Stomach (tissue), 19 donors: ENCODE measurements at places on chromosomes 11 and 22.

DNA sequence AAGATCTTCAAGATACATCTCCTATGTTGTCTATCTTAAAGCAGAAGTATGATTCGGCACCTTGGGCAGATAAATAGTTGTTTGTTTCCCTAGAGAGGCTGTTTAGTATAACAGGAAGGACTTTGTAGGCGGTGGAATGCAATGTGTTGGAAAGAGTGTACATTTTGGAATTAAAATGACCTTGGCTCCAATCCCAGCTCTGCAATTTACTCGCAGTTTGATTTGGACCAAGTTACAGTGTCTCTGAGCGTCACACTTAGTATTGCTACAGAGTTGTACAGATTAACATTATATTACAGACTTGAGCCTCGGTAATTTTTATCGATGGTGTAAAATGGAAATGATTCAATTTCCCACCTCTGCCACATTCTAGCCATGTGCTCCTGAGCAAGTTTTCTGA lies 265.3 kb downstream of the OPCML start:
- DNase-seq, result no peak

DNA sequence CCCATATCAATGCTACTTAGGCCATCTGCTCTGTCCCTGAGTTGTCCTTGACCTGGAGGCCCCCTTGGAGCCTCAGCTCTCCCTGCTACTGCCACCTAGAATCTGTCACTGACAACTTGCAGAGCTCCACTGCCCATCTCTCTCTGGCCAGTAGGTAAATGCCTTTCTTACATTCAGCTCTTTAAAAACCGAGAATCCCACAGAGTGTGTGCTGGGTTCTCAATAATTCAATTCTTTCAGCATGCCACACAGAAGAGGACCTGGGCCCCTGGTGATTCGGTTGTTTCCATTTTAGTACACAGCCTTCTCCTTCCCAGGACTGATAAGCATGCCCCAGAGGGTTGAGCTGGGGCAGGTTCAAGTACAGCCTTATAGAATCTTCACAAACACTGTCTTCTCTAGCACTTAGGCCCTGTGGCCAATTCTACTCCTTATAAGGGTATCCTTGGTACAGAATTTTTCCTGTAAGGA lies 22.0 kb upstream of the IPO7 start:
- DNase-seq, result no peak

DNA sequence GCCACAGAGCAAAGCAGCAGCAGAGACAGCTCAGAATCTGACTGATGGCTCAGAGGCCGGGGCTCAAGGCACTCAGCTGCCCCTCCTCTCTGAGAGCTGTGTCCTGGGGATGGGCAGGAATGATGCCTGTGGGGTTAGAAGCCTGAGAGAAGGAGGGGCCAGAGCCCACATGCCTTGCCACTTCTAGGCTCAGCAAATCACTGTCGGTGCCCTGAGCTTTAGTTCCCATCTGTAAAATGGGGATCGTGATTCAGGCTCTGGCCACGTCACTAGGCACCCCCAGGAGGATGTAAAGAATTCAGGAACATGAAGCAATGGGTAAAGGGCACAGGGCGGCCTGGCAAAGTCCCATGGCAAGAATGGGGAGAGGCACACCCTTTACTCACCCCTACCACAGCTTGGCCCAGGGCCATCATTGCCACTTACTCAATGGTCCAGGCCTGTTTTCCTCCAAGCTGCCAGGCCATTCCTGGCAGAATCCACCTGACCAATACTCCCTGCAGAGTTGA lies 3.4 kb upstream of the CDC42EP2 start:
- peak; percentile 65 for DNase-seq

DNA sequence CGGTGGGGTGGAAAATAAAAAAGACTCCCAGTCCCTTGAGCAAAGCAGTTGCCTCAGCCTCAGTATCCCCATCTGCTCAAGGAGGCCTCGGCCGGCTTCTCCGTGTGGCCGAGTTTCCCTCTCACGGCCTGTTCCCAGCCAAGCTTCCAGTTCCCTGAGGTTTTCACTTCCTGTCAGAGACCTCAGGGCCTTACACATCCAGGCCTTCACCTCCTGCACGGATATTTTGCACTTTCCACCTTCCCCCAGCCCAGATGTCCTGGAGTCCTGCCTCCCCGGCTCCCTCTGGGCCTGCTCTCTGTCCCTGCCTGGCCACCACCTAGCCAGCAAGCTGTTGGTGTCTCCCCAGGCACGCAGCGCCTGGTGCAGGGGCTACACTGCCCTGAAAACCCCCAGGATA lies 41.1 kb upstream of the CD82 start:
- DNase-seq, result no peak

- DNase-seq, result no peak
These were observed 413.0 kb upstream of the LRRC4C start for GRCh38 chr11:41872426-41872825.

DNA sequence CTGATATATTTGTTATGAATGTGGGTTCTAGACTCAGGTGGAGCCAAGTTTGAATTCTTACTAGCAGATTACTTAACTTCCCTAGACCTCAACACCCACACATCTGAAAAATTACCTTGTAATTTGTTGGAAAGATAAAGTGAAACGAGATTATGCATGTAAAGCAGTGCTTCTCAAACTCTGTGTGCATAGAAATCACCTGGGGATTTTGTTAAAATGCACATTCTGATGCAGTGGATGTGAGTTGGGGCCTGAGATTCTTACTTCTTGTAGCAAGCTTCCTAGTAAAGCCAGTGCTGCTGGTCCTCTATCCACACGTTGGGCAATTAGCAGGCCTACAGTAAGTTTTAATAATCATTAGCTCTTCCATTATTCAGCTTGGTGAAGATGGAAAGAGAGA lies 15.1 kb upstream of the CEP295 start:
- no peak for DNase-seq

- peak; percentile 61 for DNase-seq
These were observed 82.3 kb downstream of the RCN1 start for GRCh38 chr11:32172848-32173834.
